ENCODE measurements at places on chromosomes 3 and 15.

GRCh38 chr15:50562735-50563640 is 16.5 kb upstream of the USP50 start:
- DNase-seq = no peak

DNA sequence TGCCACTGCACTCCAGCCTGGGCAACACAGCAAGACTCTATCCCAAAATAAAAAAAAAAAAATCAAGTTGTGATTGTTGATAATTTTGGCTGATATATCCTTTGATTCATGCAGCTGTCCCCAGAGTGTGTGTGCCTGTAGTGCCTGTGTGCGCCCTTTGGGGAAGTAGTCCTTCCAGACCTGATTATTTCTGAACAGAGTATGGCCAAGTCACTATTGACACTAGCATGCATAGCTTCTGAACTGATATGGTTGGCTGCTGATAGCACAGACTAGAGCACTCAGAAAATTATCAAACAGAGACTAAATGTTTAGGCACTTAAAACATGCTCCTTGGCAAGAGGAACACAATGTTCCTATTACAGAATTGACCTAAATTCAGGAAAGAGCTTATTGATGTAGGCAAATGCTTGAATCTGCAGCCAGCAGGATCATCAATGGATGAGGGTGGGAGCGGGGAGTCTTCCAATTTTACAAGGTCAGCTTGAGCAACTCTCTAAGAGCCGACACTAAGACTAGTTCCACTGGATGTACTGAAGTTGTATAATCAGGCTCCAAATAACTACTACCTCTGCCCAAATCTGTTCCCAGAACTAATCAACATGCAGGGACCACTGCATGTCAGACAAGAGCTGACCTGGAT is 17.7 kb upstream of the PTPN9 start:
- no peak for DNase-seq

- DNase-seq = no peak
Observed at GRCh38 chr3:69368129-69368741, 17.7 kb downstream of the FRMD4B start.

GRCh38 chr3:181698263-181698954 is 13.3 kb upstream of the SOX2 start:
- DNase-seq = no peak

- DNase-seq = no peak
Observed at GRCh38 chr3:9428411-9428810, 31.0 kb downstream of the SETD5 start.

- DNase-seq = no peak
Observed at GRCh38 chr3:5079761-5080160, 42.3 kb upstream of the ARL8B start.

GRCh38 chr3:128940252-128940651 is 53.6 kb downstream of the CFAP92 start:
- no peak for DNase-seq

- no peak for DNase-seq
Observed at GRCh38 chr3:197035577-197035976, 6.0 kb upstream of the MELTF start.

- no peak for DNase-seq
Observed at GRCh38 chr15:63491979-63492378, 12.4 kb upstream of the USP3 start.

- DNase-seq = no peak
Observed at GRCh38 chr3:13470894-13471574, 9.1 kb upstream of the HDAC11 start.

DNA sequence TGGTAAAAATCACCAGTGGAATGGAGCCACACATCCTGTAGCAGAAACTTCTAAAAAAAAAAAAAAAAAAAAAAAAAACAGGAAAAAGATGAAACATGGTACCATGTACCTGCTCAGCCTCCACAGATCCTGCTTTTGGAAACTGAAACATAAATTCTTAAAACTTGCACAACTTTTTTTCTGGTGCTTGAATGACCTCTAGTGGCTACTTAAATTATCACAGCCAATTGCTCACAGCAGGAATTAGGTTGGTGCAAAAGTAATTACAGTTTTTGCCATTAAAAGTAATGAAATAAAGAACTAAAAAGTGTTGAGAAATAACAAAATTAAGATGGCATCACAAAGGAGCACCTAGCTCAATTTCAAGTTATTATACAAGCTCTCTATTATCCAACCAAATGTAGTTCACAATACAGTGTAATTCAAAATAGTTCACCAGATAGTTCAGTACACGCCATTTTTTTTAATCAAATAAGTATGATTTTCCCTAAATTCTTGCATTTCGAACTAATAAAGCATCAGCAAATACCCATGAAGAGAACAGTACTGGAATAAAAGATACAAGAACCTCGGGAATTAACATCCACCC is 80.6 kb downstream of the ULK4 start:
- DNase-seq = no peak

GRCh38 chr3:150875548-150875947 is 29.7 kb downstream of the MINDY4B start:
- no peak for DNase-seq

GRCh38 chr3:23079976-23080375 is 123.2 kb upstream of the UBE2E2 start:
- no peak for DNase-seq

DNA sequence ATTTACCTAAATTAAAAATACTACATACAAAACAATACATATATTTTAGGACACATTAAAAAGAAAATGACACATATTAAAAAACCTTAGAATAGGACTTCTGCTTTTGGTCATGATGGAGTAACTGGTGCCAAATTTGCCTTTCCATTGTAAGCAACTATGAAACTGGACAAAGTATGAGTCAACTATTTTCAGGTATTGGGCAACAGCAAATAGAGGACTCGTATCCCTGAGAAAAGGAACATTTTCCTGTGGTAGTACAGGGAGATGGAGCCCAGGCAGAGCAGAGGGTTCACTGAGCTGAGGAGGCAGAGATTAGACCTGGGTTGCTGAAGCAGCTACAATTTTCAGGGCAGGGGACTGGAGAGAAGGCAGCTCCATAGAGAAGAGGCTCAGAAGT is 14.7 kb downstream of the CCR1 start:
- no peak for DNase-seq

DNA sequence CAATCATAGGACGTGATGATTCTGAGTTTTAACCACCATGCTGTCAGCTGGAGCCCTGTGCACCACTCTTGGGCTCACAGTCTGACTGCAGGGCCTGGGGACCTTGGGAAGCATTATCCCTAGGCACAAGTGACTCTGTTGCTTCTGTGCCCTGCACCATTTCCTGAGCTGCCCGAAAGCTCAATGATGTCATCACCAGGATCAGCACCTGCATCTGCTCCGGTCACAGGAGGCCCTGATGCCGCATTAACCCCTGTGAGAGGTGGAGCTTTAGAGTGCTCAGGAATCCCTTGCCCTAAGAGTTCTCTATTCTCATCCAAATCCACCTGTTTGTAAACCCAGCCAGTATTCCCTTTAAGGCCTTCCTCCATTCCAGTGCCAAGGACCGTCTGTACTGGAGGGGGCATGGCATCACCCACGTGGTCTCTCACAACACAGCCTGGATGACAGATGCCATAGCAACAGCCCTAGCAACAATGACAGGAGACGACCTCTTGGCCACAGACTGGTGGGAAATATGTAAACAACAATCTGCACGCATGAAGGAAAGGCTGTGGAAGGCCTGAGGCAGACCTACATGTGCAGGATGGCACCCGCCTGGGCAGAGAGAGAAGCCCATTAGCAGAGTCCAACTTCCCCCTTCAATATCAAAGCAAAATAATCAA is 37.9 kb downstream of the NTRK3 start:
- no peak for DNase-seq

- no peak for DNase-seq
Observed at GRCh38 chr3:143559296-143559695, 289.0 kb downstream of the SLC9A9 start.

- no peak for DNase-seq
Observed at GRCh38 chr15:78175330-78175729, 26.2 kb downstream of the IDH3A start.

GRCh38 chr15:93068581-93069199 is 20.3 kb downstream of the RGMA start:
- no peak for DNase-seq

DNA sequence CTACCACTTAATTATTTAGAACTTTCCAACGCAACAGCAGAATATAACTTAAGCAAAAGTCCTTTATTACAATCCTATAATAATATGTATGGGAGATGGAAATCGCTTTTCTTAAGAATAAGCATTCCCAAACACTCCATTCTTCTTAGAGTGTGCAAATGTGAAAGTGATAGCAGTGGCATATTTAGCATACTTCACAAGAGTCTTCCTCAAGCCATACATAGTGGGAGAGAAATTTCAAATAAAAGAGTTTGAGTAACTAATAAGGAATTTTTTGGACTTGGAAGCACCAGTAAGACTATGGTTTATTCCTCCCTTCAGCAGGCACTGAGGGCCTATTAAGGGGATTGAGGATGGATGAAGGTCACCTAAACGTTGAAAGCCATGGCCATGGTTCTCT is 22.1 kb upstream of the BNC1 start:
- no peak for DNase-seq

- DNase-seq = no peak
Observed at GRCh38 chr3:12266038-12266437, 22.8 kb upstream of the PPARG start.

- DNase-seq = no peak
Observed at GRCh38 chr3:100354850-100355249, 20.3 kb downstream of the NIT2 start.

DNA sequence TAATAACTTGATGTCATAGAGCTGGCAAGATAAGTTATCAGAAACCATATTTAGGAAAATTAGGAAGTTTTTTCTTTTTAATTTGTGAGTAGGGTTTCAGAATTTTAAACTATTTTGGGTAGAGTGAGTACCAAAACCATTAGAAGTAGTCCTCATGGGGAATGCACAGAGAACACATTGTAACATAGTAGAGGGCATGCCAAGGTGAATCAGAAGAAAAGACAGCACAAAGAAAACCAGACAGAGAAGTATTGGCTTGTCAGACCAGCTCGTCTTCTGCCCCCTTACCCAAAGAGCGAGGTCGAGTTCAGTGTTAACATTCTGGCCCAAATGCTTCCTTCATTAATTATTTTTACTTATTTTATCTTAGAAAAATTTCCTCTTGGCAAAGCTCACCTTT is 121.3 kb upstream of the SAMMSON start:
- DNase-seq = no peak

GRCh38 chr15:25568751-25569150 is 129.9 kb upstream of the UBE3A start:
- no peak for DNase-seq

DNA sequence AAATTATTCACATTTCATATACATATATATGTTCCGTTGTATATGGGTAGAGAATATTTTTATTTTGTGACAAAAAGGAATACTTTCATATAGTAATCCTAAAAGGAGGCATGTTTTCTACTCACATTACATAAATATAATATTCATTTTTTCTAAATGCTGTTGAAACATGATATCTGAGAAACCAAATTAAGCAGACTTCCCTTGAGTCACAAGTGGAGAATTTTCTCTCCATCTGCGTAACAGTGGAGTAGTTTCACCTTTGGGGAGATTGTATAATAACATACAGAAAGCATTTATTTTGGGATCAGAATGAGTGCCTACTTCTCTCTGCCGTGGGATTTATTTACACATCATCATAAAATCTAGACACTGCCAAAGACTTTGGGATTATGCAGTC is 849.8 kb downstream of the NSUN3 start:
- no peak for DNase-seq

- DNase-seq = no peak
Observed at GRCh38 chr15:65920121-65920520, 50.8 kb downstream of the RAB11A start.

GRCh38 chr15:100034191-100034590 is 301.0 kb upstream of the LYSMD4 start:
- no peak for DNase-seq

DNA sequence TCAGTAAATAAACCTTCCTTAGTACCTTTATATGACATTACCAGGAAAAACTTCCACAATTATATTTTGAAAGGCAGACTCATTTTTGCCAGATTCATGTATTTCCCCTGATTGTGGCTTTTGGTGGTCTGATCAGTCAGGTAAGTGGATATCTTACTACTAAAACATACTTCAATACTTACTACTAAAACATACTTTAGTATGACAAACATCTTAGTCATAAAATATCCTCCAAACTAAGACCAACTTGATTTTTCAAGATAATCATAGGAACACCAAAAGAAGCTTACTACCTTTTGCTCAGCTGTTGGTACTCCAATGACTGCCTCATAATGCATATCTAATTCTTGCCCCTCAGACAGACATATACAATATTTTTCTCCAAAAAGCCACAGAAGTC is 9.3 kb downstream of the TJP1 start:
- no peak for DNase-seq

DNA sequence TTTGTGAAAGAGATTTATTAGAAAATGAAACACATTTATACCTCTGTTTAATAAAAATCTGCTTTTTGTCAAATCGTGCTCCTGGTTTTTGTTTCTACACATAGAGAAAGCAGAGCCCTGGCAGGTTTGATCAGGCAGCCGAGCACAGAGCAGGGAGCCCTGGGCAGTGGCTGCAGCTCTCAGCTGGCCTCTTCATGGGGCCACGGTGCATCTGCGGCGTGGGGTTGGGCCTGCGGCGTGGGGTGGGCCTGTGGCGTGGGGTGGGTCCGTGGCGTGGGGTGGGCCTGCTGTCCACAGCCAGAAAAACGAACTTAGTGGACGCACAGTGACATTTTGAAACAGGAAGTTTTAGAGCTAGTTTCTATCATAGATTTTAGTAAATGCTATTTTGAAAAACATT is 10.6 kb downstream of the GOLGA6L2 start:
- no peak for DNase-seq

- no peak for DNase-seq
Observed at GRCh38 chr3:129312671-129313414, 34.2 kb downstream of the HMCES start.

- DNase-seq = no peak
Observed at GRCh38 chr3:81199587-81199986, 561.9 kb downstream of the GBE1 start.

DNA sequence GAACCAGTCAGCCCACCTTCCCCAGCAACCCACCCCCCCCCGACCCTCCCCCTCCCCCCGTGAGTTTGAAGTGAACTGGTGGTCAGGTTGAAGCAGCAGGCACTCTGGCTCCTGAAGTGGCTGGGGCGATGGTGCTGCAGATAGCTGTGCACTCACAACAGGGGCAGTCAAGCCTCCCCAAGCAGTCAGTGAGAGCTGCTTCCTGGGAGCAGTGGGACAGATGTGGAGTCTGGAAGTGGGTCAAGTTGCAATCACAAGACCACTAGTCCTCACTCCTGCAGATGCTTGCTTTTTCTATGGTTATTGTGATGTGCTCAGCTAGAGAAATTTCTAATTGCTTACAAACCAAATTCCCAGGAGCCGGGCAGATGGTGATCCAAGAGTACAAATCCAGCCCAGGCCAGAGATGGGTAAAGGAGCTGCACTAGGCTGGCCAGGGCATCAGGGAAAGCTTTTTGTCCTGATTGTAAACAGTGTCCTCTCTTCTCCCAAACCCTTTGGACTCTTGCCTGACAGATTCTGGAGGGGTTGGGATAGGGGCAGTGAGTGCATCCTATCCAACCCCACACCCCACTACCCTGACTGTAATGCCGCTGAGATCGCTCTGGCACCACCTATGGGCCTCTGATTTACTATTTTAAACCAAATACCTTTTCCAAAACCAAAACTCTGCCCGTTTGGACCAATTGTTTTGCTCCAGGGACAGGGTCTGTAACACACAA is 9.8 kb upstream of the CLPX start:
- DNase-seq = no peak

Measured in HS-5 (cell line).